ENCODE measurements at places on chromosomes 5 and 9.

DNA sequence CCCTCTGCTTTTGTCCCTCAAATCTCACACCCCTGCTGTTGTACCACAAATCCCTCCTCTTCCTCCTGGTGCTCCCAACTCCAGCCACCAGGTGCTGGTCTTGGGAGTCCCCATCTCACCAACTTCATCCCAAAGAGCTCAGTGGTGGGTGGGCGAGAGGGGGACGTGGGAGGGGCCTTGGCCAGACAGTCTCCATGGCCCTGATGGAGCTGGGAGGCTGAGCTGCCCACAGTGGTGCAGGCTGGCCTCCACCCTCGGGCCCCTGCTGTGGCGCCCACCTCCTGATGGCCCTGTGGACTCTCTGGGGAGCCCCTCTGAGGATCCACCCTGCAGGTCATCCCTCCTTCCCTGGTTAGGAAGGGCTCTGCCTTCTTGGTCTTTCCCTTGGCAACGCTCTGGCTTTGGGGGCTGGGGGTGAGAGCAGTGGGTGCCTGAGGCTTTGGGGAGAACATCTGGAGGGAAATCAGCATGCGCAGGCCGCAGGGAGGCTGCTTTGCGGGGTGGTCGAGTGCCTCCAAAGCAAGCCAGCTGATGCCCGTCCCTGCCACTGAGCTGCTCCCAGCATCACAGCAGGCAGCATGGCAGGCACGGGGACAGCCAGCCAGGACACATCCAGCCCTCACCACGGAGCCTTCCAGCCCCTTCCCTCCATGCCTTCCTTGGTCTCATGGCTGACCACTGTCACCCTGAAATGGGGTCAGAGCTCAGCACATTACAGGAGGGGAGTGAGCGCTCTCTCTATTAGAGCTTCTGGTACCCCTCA lies 7.6 kb upstream of the FAM163B start:
- DNase-seq = no peak

GRCh38 chr5:78587775-78588291 lies 60.7 kb downstream of the LHFPL2 start:
- no peak for DNase-seq

GRCh38 chr5:113807427-113807991 lies 294.0 kb downstream of the YTHDC2 start:
- no peak for DNase-seq

- DNase-seq = no peak
Measured at GRCh38 chr5:64835266-64835665, 66.5 kb downstream of the CWC27 start.

- DNase-seq = no peak
Measured at GRCh38 chr9:79220666-79221065, 351.1 kb upstream of the TLE4 start.

- DNase-seq = no peak
Measured at GRCh38 chr9:15308511-15308910, 1.5 kb upstream of the TTC39B start.

GRCh38 chr5:143228597-143229293 lies 174.7 kb downstream of the NR3C1 start:
- no peak for DNase-seq

DNA sequence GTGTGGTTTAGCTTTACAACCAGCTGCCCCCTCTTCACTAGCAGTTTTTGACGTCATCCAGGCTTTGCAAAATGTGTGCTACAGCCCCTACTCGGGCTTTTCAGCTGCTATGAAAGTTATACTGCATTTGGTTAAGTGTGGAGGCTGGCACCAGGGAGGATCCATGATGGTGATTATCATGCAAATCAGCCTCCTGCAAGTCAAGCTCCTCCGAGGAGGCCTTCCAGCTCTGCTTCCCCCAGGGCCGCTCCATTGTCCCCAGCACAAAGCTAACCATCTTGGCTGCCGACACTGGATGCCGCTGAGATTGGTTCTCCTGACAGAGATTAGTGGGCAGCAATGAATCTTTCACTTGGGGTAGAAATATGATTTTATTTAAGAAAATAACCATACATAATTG lies 159.6 kb downstream of the NR2F1-AS1 start:
- no peak for DNase-seq

DNA sequence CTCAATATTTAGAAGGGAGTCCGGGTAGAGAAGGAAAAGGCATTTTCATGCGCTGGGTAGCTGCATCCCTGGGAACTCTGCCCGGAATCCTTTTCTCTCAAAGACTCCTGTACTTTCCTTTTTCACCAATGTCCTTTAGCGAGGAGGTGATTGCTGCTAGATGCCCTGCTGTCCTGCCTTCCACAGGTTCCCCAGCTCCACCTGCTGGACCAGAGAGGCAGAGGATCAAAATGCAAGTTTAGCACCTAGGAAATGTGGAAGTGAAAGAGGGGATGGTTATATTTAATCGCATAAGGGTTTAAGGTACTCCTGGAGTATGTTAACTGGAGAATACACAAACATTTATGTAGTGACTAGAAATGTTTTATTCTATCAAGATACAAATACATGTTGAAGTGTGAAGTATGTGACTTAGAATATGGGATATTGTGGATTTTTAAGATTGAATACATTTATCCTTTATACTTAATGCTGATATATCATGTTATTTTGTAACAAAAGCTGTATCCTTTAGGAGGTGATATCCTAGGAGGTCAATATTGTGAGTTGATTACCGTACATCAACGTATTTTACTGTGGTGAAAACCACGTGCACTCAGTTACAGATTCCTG lies 145.7 kb downstream of the ARHGAP26 start:
- no peak for DNase-seq

- no peak for DNase-seq
Measured at GRCh38 chr9:134562146-134562849, 79.3 kb upstream of the COL5A1 start.

DNA sequence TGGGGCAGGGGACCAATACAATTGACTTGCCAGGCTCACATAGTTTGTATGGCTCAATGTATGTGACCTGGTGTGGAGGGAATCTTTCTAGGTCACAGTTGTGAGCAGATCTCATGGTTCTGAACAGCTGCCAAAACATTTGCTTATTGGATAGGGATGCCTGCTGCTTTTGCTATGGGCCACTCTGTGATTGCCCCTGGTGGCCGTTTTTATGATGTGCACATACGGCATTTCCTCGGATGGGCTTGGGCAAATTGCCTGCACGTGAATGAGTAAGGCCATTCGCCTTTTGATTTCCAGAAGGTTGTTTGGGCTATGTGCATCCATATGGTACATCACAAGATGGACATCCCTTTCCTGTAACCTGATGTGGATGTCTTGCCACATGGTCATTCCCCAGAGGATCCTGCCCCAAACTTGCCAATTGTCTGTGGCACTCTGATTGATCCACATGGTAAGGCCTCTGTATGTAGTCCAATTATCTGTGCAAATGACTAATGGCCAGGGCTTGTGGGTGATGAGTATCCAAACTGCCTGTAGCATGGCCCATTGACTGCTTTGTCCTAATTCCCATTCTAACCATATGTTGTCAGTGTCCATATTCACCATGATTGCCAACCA lies 10.7 kb upstream of the SLC22A4 start:
- no peak for DNase-seq

DNA sequence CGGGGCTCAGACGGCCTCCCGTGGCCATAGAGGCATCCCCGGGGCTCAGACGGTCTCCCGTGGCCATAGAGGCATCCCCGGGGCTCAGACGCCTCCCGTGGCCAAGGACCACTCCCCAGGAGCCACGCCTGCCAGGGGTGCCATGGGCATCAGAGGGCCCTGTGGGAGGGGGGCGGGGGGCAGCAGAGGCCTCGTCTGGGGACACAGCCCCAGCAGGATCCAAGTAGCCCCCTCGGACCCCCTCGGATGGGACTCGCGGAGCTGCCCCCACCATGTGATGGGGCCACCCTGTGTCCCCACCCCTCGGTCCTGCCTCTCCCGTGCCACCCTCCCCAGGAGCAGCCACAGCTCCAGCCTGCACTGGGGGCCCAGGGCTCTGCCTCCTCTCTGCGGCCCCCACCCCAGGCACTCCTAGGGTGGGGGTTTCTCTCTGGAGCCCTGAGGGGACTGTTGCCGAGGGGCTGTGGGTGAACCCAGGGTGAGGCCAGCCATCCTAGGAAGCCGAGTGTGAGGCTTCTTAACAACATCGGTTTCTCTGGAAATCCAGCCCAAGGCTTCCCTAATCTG lies 2.5 kb downstream of the ENTPD8 start:
- no peak for DNase-seq

- peak; percentile 27 for DNase-seq
Measured at GRCh38 chr5:142866563-142867275, 96.5 kb downstream of the ARHGAP26 start.

- DNase-seq = no peak
Measured at GRCh38 chr9:1875921-1876448, 139.2 kb upstream of the SMARCA2 start.

- DNase-seq = no peak
Measured at GRCh38 chr5:115378754-115379153, 82.3 kb upstream of the CCDC112 start.

DNA sequence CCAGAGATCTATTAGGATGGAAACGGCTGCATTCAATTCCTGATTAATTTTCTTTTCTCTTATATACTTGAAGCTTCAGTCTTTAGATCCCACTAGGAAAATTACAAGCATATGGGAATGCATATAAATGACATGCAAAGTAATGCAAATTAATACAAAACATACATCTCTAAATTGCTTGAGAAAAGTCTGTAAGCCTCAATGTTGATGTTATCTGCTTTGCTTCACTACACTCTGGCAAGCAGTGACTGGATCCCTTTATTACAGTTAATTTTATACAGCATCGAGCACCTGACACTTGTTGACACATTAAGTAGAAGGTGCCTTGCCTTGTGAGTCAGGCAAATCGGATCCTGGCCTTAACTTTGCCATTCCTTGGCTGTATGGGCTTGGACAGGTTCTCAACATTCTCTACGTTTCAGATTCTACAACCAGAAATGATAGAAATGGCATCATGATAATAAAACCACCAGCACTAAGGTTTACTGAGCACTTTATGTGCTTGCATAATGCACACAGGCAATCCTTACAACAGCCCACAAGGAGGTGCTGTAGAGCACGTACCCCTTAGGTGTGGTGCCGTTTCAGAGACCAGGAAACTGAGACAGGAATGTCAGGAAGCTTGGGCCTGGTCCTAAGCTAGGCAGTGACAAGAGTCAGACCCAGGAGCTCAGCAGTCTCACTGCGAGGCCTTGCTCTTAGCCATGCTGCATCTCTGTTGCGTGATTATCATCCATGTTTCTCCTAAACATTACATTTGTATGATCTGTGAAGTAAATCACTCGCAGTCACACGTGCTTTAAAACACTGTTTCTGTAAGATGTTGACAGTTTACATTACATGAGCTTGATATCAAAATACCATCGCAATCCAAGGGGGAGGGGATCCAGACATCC lies 2.7 kb downstream of the GCNT4 start:
- peak; percentile 51 for DNase-seq

- no peak for DNase-seq
Measured at GRCh38 chr9:126763130-126763764, 41.6 kb upstream of the ZBTB43 start.

- no peak for DNase-seq
Measured at GRCh38 chr9:18441261-18441660, 32.7 kb upstream of the ADAMTSL1 start.

DNA sequence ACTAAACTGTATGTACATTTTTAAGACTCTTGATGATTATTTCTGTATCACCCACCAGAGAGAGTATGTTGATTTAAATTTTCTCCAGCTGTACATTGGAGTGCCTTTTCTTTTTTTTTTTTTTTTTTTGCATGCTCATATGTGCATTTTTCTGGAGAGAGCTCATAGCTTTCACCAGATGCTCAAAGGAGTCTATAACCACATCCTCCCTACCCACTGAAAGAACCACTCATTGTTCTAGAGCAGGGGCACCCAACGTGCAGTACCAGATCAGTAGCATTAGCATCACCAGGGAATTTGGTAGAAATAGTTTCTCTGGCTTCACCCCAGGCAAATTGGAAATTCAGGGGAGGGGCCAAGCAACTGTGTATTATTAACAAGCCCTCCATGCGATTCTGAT lies 53.9 kb upstream of the TMEM171 start:
- no peak for DNase-seq

DNA sequence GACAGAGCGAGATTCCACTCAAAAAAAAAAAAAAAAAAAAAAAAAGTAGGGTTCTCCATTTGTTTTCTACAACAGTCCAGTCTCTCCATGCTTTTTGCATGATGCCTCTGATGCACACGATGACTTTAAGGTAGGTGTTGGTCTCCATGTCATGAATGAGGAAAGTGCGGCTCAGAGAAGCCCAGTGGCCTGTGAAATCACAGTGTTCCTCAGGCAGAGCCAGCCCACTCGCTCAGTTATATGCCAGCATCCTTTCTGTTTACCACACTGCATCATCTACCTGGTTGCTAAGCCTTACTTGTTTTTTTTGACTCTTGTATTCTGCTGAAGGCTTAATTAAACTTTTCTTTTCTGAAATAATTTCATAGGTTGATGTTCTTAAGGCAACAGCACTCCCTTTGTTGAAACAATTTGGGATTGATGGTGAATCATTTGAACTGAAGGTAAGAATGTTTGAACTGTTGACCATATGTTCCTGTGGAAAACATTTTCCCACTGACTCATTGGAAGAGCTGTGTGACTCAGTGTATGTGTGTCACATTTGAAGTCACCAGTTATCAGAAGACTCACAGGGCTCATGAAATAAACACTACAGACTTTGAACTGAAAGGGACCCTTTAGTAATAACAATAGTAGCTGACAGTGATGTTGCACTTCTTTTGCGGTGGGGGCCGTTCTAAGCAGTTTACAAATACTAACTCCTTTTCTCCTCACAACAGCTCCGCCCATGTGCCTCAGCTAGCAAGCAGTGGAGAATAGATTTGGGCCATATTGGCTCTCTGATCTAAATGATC lies 40.2 kb downstream of the RCL1 start:
- no peak for DNase-seq

GRCh38 chr5:65695896-65696295 lies 26.0 kb downstream of the SGTB start:
- DNase-seq = no peak

DNA sequence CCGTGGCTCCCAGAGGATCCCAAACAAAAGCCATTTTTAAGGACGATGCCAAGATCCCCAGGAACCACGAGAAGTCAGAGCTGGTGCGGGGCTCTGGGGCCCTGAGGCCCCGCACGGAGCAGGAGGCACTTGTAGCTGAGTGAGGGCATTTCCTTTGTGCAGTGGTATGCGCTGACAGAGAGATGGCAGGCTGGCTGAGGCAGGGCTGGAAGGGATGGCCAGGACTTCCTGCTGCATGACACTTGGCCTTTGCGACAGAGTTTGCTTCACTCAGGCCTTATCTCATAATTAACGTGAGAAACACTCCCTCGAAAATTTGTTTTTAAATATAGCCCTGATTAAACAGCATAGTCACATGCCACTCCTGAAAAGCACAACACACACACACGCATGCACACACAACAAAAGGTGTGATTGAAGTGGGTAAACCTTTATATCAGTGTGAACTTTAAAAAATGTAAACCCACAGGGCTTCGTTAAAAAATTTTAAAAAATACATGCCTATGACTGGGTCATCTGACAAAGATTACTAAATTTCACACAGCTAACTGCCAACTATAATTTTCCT lies 536.6 kb downstream of the PDE4D start:
- DNase-seq = no peak

- DNase-seq = no peak
Measured at GRCh38 chr5:132215329-132215728, 12.3 kb downstream of the P4HA2 start.

- DNase-seq = no peak
Measured at GRCh38 chr5:8462565-8462964, 593.6 kb downstream of the MTRR start.

- DNase-seq = no peak
Measured at GRCh38 chr9:103816146-103816545, 278.0 kb upstream of the SMC2 start.
